ENCODE measurements at places on chromosomes 2 and 18.

DNA sequence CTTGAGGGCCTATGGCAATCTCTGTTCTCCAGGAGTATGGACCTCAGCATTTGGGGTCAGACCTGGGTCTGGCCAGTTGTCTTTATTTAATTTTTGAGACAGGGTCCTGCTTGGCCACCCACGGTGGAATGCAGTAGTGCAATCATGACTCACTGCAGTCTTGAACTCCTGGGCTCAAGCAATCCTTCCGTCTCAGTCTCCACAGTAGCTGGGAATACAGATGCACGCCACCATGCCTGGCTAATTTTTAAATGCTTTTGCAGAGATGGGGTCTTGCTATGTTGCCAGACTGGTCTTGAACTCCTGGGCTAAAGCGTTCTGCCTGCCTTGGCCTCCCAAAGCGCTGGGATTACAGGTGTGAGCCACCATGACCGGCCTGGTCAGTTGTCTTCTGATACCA lies 46.4 kb upstream of the INHBB start:
- DNase-seq, result no peak

DNA sequence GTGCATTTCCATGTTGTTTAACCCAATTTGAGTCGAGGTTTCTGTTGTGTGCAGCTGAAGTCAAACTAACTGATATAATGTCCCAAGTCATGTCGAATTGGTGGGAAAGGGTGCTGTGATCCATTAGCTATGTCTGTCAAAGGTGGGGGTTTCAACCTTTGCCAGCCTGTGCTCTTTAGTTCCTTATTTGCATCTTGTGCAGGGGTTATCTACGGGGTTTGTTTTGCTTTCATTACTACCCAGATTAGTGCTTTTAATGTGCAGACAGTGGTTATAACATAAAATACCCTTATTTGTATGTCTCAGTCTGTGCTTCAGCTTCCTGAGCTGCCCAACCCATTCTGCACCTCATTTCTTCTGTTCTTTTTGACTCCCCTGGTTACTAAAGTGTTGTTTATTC lies 271.9 kb upstream of the CXCR4 start:
- DNase-seq, result no peak

GRCh38 chr18:75159646-75160356 lies 49.1 kb downstream of the PTGR3 start:
- no peak for DNase-seq

DNA sequence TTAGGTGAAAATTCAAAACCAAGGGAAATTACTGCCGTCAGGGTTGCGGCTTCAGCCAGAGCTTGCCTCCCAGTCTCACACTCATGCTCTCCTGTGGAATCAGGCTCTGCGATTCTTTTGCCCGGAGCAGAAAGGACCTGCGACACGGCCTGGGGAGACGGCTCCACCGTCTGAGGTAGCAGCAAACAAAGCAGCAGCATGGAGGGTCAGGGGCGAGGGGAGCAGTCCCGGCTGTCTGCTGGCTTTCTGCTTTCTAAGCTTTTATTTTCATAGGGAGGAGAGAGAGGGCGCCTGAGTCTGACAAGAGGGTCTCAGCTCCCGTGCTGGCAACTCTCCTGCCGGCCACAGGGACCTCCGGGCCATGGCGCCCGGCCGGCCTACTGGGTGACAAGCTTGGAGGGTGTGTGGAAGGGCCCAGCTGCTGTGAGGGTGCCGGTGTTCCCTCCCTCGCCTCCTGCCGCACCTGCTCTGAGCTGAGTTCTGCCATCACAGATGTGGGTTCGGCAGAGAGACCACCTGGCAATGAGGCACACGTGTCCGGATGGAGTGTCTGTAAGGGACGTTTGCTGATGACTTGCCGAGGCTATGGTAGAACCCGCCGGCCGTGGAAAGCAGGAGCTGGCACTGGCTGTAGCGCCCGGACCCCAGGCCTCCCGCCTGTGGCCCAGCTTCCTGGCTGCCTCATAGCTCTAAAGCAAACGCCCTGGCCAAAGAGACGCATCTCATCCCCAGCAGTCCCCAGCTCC lies 66.2 kb upstream of the CTDP1 start:
- no peak for DNase-seq

DNA sequence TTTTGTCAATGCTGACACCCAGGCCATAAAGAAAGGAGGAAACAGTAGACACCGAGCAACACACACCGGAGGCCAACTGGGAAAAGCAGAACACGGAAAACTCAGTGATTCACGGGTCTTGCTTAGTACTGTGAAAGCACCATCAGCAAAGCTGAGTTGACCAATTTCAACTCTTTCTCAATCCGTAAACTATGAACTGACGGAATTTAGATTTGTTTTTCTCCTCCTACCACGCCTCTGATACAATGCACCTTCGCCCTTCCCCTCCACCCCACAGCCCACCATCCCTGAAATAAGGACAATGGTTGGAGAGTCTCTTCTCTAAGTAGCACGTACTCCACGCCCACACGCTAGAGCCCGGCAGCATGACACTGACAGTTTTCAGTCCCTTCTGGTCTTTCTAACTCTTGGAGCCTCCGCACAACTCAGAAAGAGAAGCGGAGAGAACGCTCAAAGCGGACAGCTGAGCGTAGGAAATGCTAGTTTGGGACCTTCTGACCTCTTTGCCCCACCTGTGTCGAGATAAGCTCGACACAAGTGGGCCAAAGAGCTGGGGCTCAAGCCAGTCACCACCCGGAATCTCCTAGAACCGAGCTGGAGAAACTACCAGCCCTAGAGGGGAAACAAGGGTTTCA lies 669 bp downstream of the LNPK start:
- DNase-seq, result peak; percentile 74

DNA sequence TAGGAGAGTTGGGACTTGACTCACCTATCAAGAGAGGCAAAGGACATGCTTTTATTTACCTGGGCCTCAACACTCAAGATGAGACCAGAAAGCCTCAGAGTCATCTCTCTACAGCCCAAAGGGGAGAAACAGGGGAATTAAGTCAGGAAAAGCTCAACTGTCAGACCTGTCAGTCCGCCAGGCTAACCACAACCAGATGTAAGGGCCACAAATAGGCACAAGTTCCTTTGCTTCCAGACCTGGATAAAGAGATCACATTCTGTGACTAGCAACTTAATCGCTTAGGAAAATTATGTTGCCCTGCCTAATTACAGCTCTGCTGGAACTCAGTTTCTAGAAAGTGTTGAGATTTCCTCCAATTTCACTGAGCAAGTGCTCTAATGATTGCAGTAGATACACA lies 67.9 kb downstream of the ANKRD44 start:
- DNase-seq, result no peak

DNA sequence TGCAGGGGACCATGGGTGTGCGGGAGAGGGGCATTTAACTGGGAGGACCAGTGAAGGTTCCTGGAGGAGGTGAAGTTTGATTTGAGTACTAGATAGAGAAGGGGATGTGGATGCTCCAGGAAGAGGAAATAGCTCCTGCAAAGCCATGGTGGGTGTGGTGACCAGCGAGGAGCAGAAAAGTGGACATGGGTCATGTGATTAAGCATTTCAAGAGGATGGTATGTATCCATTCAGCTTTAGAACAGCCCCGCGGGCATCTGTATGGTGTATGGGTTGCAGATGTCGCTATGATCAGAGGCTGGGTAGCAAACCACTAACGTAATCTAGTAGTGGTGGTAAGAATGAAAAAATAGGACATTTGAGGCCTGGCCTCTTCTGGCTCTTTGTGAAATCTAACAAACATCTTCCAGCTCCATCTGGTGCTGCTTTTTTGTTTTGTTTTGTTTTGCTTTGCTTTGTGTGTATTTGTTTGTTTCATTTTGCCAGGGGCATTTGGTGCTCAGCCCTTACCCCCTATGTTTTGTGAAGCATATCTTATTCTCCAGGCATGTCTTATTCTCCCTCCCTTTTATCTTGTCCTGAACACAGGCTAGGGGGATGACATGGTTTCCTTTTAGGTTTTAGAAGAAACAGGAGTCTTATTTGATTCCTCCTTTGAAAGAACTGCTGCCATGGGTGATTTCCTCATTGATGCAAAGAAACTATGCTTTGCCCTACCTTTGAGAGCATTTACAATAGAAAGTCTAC lies 226.1 kb downstream of the LRRTM1 start:
- no peak for DNase-seq

DNA sequence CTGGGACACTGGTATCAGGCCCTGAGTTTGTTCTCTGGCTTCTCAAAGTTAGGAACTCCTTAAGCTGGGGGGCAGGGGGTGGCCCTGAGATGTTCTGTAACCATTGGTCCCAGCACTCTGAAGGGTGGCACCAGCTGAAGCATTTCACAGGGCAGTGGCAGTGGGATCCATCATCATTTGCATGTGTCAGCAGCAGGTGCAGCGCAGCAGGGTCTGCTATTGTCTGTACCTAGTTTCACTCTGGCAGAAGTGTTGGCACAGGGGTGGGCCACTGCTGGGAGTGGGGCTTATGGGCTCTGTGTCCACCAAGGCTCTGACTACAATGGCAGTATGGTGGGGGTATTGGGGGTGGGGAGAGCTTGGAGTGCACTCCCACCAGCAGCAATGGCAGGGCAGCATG lies 460.4 kb upstream of the ZNF804A start:
- DNase-seq, result no peak

DNA sequence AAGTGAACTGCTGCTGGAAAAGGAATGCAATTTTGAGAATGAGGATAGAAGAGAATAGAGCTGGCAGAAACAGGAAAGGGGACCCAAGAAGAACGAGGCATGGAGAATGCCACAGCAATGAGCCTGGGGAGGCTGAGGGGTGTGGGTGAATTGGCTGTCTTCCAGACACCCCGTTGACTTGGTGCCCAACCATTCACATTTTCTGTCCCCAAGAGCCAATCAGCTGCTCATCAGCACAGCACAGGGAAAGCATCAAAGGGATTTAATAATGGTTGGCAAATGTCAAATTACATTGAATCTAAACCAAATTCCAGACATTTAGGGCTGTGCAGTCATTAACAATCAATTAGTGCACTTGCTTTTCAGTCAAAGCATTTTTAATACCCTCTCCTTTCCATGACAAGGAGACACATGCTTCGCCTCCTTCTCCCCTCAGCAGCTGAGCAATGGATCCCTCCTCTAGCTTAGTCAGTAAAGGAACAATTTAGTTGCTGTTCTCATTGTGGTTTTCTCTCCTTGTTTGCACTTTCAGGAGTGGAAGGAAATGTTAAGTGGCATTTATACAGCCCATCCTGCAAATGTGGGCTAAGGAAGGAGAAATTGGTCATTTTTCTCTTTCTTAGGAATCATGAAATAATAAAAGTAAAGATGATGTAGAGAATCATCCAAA lies 98.8 kb downstream of the KLF7 start:
- DNase-seq, result no peak

DNA sequence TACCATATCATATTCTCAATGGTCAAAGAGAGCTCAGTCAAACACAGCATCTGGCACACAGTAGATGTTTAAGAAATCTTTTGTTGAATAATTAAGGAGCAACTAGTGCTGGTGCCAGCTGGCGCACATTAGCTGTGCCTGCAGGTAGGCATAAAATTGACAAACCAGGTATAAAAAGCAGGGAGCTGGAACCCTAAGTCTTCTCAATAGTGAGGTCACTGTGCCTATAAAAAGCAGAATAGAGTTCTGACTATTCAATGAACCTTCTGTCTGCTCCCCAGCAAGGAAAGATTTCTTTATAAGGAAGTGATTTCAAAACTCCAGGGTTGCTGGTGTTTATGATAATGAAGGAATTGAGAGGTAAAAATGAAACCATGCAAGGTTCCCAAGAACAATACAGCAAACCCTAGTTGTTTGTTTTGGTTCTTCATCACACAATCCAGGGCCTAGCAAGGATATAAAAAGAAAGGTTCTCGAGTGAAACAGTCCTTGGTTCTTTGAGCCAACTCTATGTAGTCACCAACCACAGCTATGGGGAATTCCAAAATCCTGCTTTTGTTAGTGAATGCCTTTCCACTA lies 76.1 kb downstream of the THADA start:
- no peak for DNase-seq

GRCh38 chr2:102334486-102334885 lies 21.1 kb upstream of the IL18R1 start:
- no peak for DNase-seq

GRCh38 chr18:35267161-35267651 lies 22.8 kb downstream of the ZSCAN30 start:
- peak; percentile 58 for DNase-seq

DNA sequence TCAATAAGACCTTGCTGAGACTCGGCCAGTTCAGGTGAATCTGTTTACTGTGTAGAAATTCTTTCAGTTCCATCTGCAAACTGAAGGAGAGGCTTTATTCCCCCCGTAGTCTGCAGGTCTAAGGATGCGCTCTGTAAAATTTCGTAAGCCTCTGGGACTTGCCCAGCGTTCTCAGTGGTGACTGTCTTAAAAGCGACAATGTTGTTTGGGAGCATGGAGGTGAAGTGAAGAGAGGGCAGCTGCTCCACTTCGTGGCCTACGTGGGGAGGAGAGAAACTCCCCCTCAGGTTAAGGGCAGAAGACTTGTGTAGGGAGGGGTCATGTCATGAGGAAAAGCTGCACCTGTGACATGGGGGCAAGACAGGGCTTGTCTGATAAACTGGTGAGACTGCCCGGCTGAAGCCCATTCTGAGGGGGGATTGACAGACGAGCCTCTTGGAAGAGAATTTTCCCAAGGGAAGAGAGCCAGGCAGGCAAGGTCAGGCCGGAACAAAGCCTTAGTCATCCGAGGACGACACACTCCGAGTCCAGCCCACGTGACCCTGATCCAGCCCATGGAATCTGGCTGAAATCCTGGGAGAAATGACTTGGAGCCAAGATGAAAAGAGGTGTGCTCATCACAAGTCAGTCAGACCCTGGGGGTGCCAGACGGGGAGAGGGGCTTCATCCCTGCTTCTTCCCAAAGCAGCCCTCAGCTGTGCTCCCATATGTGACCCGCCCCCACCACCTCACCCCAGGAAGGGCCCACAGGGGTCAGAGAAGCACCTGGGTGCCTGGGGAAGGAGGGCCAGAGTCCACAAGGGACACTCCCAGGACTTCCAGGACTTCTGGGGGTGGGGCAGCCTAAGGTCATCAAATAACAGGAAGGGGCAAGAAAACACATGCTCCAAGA lies 88.5 kb upstream of the SH3BP4 start:
- no peak for DNase-seq

DNA sequence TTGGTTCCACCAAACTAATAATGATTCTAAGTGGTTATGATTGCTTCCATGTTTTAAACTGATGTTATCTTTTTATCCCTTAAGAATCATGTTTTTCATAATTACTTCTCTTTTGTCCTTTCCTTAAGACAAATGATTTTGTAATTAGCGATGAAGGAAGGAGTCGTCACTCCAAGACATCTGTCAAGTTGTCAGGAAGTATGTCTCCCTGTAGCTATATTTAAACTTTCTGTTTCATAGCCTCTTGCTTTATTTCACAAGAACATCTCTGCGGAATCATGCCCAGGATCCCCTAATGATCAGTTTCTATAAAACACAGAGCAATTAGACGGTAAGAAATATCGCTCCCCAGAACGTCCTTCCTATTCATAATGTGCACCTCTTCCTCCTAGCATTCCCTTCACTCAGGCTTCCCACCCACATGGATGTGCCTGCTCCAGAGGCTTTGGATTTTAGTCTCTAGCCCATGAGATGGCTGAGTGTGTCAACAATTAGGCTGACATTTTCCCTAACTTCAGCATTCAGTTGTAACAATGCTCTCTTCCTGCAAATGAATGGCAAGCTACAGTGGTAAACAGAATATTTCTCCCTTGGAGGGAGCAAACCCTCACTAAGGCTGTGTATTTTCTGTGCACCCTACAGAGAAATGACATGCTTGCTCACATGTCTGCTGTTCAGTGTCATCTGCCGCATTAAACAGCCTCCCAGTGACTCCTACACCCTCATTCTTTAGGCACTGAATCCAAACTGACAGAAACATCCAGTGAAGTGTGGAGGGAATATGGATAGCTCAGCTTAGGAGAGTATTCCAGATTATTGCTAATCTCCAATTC lies 879.6 kb upstream of the CELF4 start:
- no peak for DNase-seq

GRCh38 chr2:190984595-190984994 lies 29.4 kb downstream of the STAT1 start:
- DNase-seq, result no peak

GRCh38 chr2:236577481-236578410 lies 8.1 kb downstream of the ACKR3 start:
- no peak for DNase-seq

Measured in left renal cortex interstitium (tissue), 4 donors.